NCI-H2029 (cell line): ENCODE measurements at places on chromosomes 1 and 21.

DNA sequence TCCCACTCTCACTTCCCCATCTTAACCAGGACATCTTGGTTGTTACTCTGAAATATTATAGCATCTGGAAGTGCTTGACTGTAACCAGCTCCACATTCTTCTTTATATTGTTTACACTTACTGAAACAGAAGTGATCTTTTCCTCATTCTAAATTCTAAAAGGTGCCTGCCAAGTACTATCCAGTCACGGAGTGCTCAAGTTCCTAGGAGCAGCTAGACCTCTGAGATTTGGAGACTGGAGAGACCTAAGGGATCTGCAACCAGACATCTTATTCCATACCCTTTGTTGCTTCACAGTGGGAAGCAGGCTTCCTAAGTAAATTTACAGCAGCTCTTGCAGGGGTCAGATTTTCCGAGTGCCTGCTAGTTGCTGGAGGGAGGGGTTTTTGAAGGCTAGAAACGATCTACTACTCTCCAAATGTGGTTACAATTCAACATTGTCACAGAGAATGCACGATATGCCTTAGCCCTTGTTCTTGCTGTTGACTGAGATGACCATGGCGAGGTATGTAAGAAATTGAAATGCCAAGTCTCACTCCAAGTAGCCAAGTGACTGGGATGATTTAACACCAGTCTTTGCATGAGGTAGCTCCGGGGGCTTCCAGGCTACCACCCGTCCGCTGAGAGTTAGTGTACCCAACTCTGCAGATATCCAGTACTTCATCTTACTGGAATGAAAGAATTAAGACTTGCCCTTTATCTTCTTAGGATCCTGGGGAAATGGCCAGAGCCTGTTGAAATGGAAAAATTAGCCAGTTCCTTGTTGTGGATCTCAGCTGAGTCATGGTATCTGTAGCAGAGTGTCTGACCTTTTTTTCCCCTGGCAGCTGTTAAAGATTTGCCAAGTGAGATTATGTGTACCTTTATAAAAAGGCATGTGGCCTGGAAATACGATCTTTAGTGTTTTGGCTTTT is 150.8 kb downstream of the MAST2 start:
- DNase-seq: peak; percentile 31

GRCh38 chr1:193538003-193538354 is 351.6 kb upstream of the B3GALT2 start:
- DNase-seq: no peak

- no peak for DNase-seq
Observed at GRCh38 chr1:119981986-119982815, 85.9 kb upstream of the ADAM30 start.

- DNase-seq: no peak
Observed at GRCh38 chr1:162551969-162552683, 9.4 kb upstream of the UAP1 start.

DNA sequence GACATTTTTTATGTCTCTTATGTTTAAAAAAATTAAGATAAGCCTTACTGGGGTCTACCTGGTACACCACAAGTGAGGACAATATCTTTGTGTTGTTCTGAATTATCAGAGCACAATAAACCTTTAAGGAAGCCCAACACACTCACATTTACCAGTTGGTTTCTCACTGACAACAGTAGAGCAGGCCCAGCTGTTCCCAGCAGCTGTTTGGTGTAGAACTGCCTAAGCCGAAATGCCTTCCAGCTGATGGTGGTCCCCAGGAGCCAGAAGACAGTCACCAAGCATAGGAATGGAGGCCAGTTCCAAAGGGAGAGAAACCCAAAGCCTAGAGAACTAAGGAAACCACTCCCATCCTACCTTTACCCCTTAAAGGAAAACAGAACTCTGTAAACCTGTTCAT is 428.6 kb upstream of the CAMK1G start:
- no peak for DNase-seq

DNA sequence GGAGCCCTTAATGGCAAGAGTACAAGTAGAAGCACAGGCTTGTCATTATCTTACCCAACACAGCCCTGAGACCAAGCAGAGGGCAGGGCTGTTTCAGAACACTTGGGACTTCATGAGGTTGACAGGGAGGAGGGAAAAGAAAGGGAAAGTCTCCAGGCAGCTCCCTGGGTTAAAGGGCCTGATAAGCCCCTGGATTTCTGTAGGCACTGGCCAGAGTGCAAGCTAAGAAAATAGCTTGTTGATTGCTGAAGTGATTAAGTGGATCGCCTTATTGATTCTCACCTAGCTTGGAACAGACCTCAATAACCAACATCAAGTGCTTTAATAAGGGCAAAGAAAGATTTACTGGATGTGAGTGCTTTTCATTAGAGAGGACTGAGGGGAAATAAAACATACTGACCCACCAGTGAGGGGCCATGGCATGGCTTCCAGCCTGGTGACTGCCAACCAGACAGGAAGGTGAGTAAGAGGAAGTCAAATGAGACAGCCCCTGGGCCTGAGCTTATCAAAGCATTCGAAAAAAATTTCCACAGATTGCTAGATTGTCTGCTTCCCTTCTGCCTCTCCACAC is 121.4 kb upstream of the NFIA start:
- no peak for DNase-seq

DNA sequence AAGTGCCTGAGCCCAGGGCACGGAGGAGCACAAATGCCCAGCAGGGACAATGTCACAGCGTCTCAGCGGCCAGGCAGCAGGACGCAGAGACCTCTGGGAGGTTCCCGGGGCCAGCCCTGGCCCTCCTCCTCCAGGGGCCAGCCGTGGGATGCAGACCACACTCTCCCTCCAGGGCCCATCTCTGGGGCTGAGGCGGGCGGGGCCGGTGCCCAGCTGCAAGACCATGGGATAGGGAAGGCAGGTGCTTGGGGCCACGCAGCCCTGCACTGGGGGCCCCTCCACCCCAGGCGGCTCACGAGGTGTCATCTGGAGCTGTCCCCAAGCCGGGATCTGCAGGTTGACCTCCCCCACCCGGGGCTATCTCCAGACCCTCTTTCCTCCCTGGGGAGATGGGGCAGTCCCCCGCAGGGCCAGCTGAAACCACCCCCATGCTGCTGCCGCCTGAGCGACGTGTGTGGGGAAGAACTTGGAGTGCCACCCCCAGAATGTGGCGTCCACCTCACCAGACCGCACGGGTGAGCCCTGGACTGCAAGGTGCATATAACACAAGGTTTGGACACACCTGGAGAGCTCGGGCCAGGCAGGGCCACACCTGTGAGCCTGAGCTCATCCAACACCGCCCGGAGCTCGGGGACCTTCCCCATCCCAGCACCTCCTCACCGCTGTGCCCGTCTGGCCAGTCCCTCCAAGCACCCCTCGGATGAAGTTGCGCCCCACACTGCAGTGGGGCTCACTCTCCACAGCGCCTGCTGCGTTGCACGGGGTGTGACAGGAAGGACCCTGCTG is 4.1 kb upstream of the TTLL10 start:
- no peak for DNase-seq

- no peak for DNase-seq
Observed at GRCh38 chr1:53944469-53945182, 873 bp downstream of the IFT25 start.

- no peak for DNase-seq
Observed at GRCh38 chr21:25324666-25325065, 282.6 kb downstream of the MRPL39 start.

DNA sequence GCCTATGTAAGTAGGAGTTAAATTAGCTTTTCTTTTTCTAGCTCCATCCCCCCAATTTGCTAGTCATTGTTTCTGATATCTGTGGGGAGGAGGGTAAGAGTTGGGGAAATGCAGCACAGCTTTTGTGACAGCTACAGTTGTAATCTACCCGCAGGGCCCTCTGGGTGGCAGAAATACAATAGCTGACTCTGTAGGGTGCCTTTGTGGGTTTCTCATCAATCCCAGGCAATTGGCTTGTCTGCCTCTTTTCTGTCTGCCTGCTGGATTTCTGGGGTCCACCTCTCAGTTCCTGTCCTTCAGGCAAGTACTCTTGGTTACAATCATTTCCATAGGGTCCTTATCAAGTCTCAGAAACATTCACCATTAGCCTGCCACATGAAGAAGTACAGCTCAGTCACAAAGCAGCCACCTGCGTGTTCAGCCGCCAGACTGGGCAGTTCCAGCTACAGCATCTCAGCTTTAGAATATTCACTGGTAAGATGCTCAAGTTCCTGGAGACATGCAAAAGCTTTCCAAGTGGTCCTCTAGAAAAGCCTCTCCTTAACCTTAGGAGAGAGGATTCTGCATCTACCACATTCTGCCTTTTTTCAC is 19.2 kb upstream of the SLC44A5 start:
- DNase-seq: no peak

GRCh38 chr1:44408212-44408582 is 3.1 kb downstream of the RNF220 start:
- DNase-seq: no peak

DNA sequence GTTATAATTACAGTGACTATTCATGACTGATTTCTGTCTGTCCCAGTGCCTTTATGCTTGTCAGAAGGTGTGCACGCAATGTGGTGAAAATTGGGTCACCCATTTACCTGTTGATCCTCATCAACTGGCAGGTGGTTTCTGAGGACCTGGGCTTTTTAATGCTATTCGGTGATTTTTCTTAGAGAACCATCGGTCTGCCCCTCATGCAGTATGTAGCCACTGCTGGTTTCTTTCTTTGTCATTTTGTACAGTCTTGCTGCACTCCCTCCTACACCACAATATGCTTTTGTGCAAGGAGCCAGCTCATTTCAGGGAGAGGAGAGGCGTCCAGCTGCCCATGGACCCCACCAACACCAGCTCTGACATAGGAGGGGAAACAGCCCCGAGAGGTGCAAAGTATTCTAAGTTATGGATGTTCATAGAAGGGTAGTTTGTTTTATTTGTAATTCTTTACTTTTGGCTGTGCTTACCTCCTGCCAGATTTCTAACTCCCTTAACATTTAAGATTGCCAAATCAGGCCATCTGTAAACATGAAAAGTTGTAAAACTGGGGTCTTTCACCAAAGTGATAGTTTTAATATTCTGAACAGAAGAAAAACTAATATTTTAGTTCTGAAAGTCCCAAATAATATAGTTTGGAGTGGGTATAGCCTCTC is 325.3 kb downstream of the PTBP2 start:
- no peak for DNase-seq

- no peak for DNase-seq
Observed at GRCh38 chr1:18599086-18599485, 31.6 kb upstream of the PAX7 start.

- no peak for DNase-seq
Observed at GRCh38 chr1:103363008-103363365, 162.5 kb upstream of the RNPC3 start.

- DNase-seq: no peak
Observed at GRCh38 chr1:33815061-33815460, 48.8 kb upstream of the HMGB4 start.

DNA sequence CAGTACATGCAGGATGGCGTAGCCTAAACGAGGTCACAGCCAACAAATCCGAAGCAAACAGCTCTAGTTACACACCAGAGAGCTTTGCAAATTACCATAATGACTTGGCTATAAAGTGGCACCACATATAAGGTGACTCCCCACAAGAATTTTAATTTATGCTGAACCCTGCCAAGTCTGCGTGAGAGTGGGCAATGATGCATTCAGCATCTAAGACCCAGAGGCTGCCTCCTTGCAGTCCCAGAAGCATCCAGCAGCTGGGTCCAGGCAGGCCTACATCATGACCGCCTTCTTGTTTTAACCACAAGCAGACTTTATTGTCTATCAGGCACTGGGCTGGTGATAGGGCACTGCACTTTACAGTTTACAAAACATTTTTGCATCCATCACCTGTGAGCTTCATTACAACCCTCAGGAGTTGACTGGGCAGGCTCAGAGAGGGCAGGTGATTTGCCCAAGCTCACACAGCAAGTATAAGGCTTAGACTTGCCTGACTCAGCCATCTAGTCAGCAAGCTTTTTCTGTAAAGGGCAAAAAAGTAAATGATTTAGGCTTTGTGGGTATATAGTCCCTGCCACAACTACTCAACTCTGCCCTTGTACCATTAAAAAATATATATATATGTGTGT is 134.6 kb downstream of the GLIS1 start:
- no peak for DNase-seq

- DNase-seq: no peak
Observed at GRCh38 chr1:246897302-246897701, 34.4 kb downstream of the AHCTF1 start.

DNA sequence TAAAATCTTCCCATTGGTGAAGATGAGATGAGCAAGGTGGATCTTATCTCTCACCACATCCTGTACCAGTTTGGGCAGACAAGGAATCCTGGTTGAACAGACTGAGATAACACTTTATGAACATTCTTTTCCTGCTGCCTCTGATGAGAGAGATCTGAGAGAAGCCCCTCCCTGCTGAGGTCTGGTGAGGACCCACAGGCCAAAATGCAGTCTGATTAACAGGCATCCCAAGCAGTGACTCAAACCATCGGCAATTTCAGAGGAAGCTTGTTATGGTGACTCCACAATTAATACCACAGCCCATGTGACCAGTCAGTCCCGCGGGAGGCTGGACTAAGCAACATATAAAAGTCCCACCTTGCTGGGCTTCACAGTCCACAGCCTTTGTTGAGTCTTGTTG is at the start of gene PRR9:
TSS of gene PRR9 (plus strand) at position 373 of the 400 bp plus-strand sequence. CDS start 561 bp downstream, outside the sequence.
- DNase-seq: no peak

GRCh38 chr1:226973898-226974543 is 33.9 kb downstream of the COQ8A start:
- no peak for DNase-seq

DNA sequence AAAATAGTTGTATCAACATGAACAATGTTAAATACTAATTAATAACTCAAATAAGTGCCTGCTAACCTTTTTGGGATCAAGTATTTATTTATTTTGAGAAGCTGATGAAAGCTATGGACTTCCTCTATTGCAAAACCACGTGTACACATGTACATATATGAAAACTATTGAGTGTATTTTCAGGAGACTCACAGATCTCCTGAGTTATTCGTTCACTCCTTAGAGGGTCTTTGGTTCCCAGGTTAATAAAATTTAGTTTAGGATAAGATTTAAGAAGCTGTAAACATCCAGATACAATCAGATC is 130.5 kb downstream of the DISC1 start:
- DNase-seq: no peak

DNA sequence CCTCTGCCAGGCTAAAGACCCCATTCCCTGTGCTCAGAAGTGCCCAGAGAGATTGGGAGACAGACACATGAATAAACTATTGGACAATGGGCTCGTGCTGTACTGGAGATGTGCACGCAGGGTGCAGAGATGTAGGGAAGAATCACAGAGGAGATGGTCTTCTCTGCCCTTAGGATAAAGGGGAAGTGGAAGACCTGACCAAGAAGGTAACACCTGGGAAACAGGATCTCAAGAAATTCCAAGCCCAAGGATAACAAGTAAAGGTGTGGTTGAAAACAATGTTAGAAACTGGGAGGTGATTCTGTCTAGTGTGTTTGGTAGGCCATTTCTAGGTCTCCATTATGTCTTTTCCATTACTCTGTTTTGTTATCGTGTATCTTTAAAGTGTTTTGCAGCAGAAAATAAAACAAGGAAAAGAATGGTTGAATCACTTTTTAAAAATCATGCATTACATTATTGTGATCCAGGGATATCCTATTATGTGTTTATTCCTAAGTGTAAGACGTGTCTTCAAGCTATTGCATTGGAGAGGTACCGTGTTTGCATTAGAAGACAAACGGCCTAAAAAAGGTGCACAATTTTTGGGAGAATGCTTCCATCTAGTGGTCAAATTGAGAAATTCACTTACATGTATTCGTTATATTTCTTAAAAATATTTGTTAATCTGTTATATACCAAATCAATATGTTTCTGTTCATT is 40.8 kb upstream of the KCTD3 start:
- peak; percentile 26 for DNase-seq
